ENCODE measurements at places on chromosomes 5 and 9.

GRCh38 chr9:97437051-97437600, 25.2 kb downstream of the TDRD7 start:
- DNase-seq: no peak

- no peak for DNase-seq
These were observed 89.2 kb downstream of the DMRTA1 start for GRCh38 chr9:22535780-22536179.

GRCh38 chr5:80034962-80035821, at the start of gene THBS4:
Gene THBS4 (plus strand): TSS chr5:80035348. CDS start chr5:80035538, 190 bp downstream.
- DNase-seq: no peak

DNA sequence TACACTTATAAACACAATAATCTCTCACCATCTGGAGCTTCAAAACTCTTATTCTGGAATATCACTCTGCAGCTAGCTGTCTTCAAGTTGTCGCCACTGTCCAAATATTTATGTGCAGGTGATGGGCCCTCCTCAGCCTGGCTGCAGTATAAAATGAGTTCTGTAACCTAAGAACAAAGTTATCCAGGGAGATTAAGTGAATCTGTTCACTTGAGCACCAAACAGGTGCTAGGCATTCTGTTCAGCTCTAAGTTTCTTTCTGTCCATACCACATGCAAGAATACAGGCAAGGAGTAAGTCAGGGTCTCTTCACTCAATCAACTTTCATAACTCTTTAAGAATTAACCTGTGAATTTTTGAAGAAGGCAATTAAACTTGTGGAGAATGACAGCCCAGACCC, 344.1 kb downstream of the PLK2 start:
- no peak for DNase-seq

GRCh38 chr9:95185956-95186355, 131.6 kb downstream of the FANCC start:
- no peak for DNase-seq

DNA sequence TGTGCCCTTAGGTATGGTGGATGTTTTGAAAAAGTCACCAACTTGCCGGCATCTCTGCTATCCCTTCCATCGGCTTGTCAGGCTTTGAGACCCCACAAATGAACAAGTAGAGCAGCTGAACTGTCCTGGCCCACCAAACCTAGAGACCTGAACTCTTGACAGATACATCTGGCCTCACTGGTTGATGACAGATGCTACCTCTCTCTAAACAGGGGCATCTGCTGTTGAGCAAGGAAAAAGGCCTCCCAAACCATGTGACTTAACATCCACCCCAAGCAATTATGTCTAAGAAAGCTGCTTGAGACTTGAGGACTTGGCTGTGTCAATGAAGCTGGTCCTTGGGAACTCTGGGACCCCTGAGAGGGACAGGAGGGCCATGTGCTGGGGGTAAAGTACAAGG, 2.3 kb downstream of the CCNI2 start:
- no peak for DNase-seq

- no peak for DNase-seq
These were observed 59.9 kb downstream of the GABRA6 start for GRCh38 chr5:161745392-161745791.

All from fibroblast of villous mesenchyme (primary cell).